ENCODE measurements at places on chromosomes 5 and 9.

DNA sequence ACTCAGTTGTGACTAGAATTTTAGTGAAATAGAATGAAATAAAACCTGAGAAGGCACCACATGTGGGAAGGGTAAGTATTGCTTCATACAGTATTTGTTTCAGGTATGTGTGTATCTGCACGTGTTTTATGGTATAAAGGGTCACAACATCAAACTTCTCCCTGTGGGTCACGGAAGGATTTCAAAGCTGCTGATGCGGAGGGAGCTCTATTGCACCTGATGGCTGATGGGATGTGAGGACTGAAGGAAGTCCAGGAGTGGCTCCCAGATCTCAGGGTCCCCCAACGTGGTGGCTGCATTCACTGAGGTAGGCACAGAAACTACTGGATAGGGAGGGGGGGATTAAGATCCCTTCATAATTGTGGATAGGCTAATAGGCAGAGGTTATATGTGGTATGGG lies 159.7 kb downstream of the PJA2 start:
- DNase-seq, result no peak

DNA sequence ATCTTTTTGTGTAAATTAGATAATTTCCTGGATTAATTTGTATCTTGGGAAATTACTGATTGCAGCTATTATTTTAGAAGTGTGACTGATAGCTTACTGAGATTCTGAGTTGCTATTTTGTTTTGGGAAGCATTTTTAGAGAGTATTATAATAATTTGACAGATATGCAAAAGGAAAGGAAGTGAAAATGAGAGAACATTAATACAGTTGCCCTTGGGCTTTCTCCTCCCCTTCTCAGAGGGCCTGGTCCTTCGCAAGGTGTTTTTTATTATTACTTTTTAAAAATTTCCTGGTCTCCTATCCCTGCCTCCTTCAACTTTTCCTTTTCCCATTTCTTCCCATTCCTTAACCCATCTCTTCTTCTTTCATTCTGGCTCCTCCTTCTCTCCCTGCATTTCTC lies 32.6 kb downstream of the UBAP1 start:
- DNase-seq, result no peak

GRCh38 chr5:123598028-123598689 lies 86.2 kb downstream of the CSNK1G3 start:
- DNase-seq, result no peak

DNA sequence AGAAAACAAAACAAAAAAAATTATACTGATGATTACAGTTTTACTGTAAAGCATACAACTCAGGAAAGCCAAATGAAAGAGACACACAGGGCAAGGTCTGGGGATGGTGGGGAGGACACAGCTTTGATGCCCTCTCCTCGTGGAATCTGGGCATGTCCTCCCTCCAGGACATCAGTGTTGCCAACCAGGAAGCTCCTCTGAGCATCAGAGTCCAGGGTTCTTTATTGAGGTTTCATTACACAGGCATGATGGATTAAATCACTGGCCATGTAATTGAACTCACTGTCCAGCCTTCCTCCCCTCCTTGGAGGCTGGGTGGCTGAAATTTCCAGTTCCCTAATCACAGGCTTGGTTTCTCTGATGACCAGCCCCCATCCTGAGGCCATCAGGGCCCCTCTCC lies 89.6 kb upstream of the MIER3 start:
- DNase-seq, result no peak

DNA sequence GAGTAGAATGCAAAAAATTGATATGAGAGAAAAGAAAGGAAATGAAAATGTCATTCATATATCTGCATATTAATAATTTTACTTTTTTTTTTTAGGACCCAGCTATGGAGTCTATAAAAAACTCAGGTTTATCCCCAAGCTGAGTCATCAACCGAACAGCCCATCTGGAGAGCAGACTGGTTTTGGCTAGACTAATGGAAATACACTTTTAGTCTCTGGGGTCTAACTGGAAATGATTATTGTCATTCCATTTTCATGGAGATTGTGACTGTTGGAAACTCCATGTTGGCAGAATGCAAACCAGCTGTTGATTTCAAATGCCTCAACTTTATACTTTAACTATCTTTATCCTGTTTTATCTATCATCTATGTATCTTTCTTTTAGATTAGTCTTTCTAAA lies 28.7 kb downstream of the ANXA1 start:
- peak; percentile 29 for DNase-seq

GRCh38 chr9:36855448-36856315 lies 178.4 kb downstream of the PAX5 start:
- DNase-seq, result no peak

DNA sequence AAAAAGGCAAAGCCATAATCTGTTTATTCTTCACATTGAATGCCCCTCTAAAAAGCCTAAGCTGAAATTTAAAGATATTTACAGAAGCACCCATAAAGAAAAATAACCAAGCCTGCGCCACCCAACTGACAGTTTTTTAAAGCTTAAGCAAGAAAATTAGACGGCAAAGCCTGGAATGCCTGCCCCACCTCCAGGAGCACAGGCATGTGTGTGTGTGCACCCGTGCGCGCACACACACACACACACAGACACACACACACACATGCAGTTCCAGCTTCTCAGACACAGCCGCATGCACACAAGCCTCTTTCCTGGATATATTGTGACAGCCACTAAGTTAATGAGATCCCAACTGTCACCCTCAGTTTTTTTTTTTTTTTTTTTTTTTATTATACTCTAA lies 88.2 kb downstream of the FRMD3 start:
- no peak for DNase-seq

GRCh38 chr5:158436271-158437065 lies 577.5 kb upstream of the CLINT1 start:
- DNase-seq, result no peak

DNA sequence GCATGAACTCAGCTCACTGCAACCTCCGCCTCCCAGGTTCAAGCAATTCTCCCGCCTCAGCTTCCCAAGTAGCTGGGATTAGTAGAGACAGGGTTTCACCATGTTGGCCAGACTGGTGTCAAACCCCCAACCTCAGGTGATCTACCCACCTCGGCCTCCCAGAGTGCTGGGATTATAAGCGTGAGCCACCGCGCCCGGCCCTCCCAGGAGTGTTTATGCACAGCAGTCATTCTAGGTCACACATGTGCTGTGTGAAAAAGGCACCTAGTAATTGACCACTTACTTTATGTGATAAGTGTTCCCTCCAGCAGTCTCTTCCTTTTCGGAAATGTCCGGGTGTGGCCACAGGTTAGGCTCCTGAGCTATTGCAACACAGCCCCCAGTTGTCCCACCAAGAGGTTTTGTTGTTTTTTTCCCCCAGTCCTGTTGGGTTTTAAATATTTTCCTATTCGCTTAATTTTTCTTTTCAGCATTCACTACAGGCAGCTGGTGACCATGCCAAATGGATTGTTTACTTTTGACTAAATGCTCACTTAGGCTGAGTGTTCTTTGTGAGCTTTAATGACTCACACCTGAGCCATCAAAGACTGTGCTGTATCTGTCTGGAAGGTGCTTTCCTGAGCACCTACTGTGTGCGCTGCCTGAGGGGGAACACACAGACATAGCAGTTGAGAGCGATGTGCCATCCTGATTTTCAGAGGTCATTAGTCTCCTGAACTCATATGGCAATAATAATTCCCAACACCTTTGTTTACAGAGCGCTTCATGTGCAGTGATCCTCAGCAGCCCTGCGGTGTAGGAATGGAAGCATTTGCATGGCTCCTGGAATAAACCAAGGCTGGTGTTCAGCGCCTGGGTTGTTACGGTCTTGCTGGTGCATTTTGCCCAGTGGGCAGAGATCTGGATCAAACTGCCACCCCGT lies 94.3 kb downstream of the MVB12B start:
- no peak for DNase-seq

DNA sequence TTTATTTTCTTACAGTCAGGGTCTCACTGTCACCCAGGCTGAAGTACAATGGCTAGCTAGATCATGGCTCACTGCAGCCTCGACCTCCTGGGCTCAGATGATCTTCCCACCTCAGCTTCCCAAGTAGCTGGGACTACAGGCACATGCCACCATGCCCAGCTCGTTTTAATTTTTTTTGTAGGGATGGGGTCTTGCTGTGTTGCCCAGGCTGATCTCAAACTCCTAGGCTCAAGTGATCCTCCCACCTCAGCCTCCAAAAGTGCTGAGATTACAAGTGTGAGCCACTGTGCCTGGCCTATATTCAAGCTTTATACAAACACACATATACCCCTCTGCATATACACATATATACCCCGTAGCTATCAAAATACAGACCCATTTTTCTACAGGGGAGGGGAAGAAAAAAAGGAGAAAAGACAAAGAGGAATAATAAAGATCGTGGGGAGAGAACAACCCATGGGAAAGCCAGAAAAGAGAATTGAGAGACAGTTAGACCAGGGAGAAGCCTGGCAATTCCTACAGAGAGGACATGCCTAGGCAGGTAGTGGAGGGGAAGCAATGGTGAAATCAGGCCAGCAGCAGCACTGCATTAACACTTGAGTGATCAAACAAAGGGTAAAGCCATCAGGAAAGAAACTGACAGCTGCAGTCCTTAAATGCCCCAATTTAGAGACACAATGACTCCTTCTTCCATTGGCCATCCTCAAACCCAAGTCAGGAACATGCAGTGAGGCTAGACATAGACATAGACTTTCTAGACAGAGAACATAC lies 102.7 kb downstream of the EFNA5 start:
- no peak for DNase-seq

DNA sequence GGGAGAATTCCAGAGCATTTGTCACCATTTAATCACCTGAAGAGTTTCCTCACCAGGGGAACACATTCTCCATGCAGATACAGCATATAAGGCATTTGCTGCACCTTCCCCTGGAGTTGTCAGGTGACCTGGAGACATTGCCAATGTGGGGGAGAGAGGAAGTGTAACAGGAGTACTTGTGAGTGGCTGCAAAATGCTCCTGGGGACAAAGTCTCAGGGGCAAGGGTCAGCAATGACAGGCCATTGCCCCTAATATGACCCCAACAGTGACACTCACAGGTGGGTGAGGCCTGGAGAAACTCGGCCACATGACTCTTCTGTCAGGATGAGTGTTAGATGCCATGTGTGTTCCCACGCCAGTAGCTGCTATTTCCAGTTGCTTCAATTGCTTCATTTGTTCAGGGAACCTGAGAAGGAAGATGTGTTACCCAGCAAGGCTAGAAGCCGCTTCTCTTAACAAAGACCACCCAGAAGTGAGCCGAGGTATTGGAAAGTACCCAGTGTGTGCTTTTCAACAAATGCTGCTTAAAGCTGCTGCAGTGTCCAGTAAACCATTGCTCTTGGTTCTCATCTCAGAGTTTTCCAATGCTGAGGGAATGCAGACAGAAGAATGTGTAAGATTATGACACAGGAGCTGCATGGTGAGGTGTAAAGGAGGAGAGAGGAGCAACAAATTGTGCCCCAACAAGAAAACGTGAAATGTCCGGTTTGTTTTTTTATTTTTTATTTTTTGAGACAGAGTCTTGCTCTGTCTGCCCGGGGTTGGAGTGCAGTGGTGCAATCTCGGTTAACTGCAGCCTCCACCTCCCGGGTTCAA lies 128.2 kb upstream of the SLC44A1 start:
- no peak for DNase-seq

GRCh38 chr9:128222880-128223670 lies 19.9 kb downstream of the DNM1 start:
- no peak for DNase-seq

DNA sequence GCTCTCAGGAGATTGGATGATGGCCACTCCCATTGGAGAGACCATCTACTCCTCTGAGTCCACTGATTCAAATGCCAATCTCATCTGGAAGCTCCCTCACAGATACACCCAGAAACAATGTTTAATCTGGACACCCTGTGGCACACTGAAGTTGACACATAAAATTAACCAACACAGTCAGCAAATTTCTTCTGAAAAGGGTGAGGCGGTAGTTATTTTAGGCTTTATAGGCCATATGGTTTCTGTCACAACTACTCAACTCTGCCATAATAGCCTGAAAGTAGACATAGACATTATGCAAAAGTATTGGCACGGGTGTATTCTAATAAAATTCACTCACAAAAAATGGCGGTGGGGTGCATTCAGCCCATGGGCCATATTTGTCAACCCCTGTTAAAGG lies 244.5 kb upstream of the VLDLR start:
- no peak for DNase-seq

DNA sequence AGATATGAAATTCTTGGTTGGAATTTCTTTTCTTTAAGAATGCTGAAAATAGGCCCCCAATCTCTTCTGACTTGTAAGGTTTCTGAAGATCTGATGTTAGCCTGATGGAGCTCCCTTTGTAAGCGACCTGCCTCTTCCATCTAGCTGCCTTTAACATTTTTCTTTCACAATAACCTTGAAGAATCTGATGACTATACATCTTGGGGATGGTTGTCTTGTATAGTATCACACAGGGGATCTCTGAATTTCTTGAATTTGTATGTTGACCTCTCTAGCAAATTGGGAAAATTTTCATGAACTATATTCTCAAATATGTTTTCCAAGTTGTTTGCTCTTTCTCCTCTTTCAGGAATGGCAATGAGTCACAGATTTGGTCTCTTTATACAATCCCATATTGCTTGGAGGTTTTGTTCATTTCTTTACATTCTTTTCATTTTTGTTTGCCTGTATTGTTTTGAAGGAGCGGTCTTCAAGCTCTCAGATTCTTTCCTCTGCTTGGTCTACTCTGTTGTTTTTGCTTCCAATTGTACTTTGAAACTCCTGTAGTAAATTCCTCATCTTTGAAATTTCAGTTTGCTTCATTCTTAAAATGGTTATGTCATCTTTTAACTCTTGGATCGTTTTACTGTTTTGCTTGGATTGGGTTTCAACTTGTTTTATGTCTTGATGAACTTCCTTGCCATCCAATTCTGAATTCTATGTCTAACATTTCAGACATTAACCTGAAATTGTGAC lies 245.2 kb upstream of the TARS1 start:
- DNase-seq, result peak; percentile 24

DNA sequence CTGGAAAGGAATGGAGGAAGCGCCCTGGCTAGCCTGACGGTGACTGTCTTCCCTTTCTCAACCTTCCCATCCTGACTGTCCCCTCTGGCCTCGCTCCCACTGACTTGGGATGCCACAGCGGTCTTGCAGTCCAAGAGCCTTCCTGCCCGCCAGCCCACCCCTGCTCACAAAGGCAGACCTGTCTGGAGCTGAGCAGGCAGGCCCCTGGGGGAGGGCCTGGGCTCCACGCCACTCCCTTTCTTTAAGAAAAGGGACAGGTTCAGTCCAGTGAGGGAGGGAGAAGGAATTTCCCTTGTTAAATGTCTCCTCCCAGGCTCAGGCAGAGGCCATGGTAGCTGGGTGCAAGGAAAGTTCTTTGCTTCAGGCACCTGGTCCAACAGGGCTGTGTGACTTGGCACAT lies 18.1 kb downstream of the FGF1 start:
- no peak for DNase-seq

Data from AG09309 (cell line).